Tongue (tissue), 3 donors: ENCODE measurements at places on chromosomes 5 and 9.

DNA sequence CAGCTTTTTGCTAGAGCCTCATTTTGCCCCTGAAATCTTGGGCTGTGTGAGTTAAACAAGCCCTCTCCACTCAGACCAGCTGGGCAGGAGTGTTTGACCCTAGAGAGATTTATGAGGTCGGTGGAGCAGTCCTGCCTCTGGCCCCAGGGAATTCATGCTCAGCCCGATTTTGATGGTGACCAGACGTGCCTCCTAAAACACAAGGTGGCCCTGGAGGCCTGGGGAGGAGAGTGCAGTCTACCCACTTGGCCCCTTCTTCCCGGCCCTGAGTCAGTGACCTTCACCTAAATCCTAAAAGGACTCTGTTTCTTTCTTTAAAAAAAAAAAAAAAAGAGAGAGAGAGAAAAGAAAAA is 86.6 kb upstream of the SAP30L start:
- no peak for DNase-seq

DNA sequence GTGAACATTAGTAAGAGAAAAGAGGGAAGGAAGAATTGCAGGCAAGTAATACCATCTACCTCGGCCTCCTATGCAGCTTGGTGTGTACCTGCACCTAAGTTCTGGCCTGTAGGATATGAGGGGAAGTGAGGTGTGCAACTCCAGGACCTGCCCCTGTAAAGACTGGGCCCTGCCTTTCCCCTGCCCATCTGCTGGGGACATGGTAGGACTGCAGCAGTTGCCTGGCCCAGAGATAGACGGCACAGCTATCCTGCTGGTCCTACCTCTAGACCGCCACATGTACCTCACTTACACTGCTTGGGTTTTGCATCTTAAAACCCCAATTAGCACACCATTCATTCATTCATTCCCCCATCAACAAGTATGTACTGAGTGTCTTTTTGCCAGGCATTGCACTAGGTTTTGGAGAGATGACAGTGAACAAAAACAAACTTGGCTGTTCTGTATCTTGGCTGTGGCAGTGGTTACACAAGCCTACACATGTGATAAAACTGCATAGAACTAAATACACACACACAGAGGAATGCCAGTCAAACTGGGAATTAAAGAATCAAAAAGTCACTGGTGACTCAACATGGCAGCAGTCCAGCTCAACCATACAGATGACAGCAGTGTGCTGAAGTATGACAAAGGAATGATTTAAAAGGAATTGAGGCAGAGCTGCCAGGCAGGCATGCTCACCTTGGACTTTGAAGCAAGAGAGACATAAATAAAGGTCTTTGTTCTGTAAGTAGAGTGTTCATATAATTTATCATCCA is 23.3 kb upstream of the MGAT1 start:
- DNase-seq, result peak; percentile 60

- DNase-seq, result peak; percentile 69
Measured at GRCh38 chr5:54743997-54744788, 226.6 kb downstream of the SNX18 start.

GRCh38 chr9:18463991-18464390 is 10.0 kb upstream of the ADAMTSL1 start:
- no peak for DNase-seq

- DNase-seq, result no peak
Measured at GRCh38 chr5:147175516-147176097, 59.2 kb upstream of the STK32A start.

DNA sequence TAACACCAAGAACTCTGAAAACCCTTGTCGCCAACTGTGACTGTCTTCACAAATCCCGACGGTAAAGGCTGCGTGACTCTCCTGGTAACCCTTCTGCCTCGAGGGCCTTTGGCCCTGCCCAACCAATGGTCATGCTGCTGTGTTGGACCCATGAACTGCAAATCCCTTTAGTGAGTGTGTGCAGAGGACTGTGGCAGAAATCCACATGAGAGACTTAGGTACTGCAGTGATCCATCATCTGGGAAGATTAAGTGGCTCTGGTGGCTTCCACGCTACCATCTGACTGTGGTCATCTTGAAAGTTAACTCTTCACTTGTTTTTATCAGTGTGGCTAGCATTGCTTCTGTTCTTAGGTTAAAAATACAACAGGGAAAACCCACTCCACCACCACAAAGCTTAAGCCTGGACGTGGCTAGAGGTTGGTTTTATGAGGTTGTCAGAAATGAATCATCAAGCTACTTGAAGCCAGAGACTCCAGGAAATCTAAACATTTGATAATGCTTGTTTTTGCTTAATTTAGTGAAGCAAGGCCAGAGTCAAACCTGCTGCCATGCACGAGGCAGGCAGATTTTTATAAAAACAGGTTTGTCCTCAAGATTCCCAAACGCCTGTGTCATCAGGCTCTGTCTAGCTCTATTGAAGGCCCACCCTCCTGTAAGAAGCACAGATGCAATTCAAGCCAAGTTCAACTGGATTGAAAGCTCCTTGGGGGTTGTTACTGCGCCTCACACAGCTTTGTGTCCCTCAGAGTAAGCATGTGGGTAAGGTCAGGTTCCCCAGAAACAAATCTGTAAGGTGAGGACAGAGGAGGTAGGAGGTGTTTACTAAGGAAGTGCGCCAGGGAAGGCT is 52.7 kb upstream of the ERCC6L2 start:
- peak; percentile 11 for DNase-seq

- no peak for DNase-seq
Measured at GRCh38 chr5:14663734-14664269, 716 bp upstream of the OTULIN start.

GRCh38 chr9:31799953-31800609 is 584.4 kb upstream of the ACO1 start:
- peak; percentile 25 for DNase-seq

GRCh38 chr9:126519660-126520420 is 93.9 kb upstream of the LMX1B start:
- no peak for DNase-seq

DNA sequence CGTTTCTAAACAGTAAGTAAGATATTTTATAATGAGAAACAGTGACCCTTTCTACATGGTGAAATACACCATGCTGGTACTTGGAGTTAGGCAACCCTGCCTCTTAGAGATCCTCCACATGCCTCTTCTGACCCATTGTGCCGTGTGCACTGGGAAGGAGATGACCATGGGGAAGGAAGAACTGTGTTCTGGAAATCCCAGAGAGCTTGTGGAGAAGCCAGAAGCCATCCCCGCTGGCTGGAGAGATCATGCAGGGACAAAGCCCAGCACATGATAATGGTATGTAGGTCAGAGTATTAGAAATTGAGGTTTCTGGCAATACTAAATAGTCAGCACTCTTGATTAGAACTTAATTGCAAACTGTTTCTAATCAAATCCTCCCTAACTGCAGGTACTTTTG is 307.3 kb downstream of the FBXL7 start:
- DNase-seq, result no peak

GRCh38 chr9:5708414-5708813 is 79.5 kb downstream of the RIC1 start:
- DNase-seq, result no peak

DNA sequence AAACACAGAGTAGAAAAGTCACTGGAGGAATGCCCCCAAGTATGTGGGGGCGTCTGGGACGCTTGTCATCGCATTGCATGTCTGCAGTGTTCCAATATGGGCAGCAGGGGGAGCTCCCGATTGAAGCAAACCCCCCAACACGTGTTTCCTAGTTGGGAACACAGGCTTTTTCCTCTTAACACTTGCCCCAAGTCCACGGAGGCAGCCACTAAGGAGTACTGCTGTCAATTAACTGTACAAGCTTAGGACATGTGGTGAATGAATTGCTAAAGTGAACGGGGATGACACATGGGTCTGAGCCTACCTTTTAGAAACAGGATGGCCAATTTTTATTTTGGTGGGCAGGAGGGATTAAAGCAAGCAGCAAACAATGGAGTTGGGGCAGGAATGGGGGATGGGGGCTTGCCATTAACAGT is 2.2 kb downstream of the GABRB2 start:
- DNase-seq, result peak; percentile 54

DNA sequence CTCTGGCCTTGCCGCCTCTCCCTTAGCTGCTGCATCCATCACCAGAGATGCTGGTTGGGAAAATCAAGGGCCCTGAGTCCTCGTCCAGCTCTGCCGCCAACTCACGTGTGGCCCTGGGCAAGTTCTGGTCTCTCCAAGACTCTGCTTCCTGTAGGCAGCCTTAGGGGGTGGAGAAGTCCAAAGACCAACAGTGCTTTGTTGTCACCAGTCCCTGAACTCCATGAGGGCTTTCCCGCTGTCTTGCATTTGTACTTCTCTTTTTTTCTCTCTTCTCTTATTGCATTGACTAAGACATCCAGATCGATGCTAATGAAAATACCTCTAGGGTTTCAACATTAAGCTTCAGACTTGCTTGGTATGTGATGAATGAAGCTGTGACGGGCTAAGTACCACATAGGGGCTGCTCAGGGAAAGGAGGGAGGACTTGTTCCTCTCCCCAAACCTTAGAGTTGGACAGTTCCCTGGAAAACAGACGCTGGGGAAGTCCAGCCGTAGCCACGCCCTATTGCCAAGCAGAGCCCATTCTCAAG is 63.7 kb upstream of the STXBP1 start:
- DNase-seq, result no peak

GRCh38 chr9:114721491-114722079 is 39.6 kb upstream of the TEX48 start:
- DNase-seq, result peak; percentile 50

- DNase-seq, result no peak
Measured at GRCh38 chr9:27792971-27793689, 219.8 kb upstream of the C9orf72 start.

GRCh38 chr5:124436294-124436693 is 310.1 kb downstream of the ZNF608 start:
- no peak for DNase-seq

DNA sequence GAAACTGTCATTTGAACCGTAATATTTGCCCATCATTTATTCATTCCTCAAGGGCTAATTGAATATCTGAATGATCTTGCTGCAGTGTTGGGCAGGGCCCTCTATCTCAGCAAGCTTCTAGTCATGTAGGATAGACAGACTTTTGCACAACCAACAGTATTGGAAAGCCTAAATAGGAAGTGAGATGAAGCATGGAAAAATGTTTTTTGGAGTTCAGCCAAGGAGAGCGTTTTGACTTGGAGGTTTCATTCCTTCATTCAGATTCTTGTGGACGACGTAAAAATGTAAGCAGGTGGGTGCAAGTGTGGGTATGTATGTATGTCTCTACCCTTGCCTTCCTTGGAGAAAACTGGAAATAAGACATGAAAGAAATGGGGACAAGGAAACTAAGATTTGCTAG is 15.5 kb downstream of the DAPK1 start:
- DNase-seq, result peak; percentile 29

GRCh38 chr5:146409054-146409671 is 38.0 kb upstream of the TCERG1 start:
- no peak for DNase-seq

GRCh38 chr5:90345684-90346083 is 63.9 kb downstream of the CETN3 start:
- no peak for DNase-seq

GRCh38 chr9:69134412-69134811 is 39.7 kb upstream of the TJP2 start:
- no peak for DNase-seq

GRCh38 chr9:90870621-90871326 is 69.2 kb downstream of the SYK start:
- peak; percentile 75 for DNase-seq

- DNase-seq, result no peak
Measured at GRCh38 chr5:93722588-93722987, 18.8 kb downstream of the POU5F2 start.

- DNase-seq, result peak; percentile 63
Measured at GRCh38 chr9:129111528-129112151, 425 bp downstream of the PTPA start.

DNA sequence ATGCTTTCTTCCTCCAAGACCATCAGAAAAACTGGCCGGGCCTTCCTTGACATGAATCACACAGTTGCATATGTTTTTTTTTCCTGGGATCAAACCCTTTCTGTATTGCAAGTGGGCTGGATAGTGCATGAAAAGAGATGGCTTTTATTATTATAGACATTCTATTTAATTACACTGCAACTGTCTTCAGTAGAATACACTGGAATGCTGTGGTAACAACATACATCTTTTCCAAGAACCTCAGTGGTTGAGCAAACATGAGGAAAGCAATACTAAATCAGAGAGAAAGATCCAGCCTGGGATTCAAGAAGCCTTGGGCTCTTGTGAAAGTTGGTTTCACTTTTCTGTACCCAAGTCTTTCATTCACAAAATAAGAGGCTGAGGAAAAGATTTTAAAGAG is 193.0 kb downstream of the DMAC1 start:
- DNase-seq, result peak; percentile 16

- DNase-seq, result peak; percentile 99
Measured at GRCh38 chr9:35657546-35658136, at the start of gene RMRP. TSS of gene RMRP (minus strand) at chr9:35658019.

DNA sequence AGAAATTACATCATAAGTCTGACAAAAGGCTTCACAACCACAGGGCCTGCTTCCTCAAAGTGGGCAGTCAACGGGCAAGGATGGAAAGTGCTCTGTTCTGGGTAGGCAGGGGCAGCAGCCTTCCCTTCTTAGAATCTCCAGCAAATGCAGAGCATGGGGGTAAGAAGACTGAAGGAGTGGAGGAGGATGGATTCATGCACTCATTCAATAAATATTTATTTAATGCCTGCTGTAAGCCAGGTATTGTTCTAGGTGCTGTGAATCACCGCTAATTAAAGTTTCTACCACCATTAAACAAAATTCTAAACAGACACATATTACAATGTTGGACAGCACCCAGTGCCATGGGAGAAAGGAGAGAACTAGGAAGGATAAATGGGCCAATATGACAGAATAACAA is 195.6 kb downstream of the ELAVL2 start:
- DNase-seq, result no peak

- DNase-seq, result no peak
Measured at GRCh38 chr5:169893571-169893970, 86.7 kb downstream of the INSYN2B start.

DNA sequence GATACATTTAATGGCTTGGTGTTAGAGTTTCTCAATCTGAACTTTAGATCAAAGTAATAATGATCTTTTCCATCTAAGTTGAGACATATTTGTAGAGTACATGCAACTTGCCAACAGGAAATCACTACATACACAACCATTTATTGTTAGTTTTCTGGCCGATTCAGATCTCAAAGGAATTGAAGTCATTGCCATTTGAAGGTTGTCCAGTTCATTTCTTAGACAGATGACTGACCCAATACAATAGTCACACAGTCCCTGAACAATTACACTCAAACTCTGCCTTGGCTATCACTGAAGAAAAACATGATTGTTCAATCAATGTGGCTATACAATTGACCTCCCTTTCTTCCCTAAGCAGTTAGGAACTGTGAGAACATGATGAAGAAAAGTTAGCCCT is 753.2 kb upstream of the RIOK2 start:
- peak; percentile 10 for DNase-seq
